Fibroblast of gingiva (primary cell): ENCODE measurements at places on chromosomes 3 and 15.

DNA sequence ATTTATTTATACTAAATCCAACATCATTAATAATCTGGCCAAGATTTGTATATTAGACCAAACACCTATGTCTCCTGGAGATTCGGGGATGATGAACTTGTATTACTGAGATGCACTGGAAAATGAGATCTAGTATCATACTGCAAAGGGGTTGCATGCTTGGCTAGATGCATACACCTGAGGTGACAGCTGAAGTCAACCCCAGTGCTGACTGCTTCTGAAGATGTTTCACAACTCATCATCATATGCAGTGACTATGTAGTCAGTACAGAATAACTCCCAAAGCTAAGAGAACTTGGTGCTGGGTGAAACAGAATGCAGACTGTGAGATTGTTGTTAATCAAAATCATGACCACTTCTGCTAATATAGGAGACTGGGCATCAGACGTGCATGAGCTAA, 1114.2 kb downstream of the NSUN3 start:
- no peak for DNase-seq

DNA sequence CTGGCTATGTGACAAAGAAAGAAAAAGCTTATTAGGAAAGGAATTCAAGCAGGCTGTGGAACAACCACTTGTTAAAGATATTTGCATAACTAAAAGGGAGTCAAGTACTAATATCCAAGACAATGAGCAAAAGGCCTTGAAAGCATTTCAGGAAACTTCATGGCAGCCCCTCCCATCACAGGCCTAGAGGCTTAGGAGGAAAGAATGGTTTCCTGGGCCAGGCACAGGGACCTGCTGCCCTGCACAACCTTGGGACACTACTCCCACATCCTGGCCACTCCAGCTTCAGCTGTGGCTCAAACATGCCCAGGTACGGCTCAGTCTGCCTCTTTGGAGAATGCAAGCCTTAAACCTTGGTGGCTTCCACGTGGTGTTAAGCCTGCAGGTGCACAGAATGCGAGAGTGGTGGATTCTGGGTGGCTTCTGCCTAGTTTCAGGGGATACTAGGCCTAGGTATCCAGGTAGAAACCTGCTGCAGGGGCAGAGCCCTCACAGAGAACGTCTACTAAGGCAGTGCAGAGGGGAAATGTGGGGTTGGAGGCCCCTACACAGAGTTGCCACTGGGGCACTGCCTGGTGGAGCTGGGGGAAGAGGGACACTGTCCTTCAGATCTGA, 121.6 kb downstream of the OPA1 start:
- DNase-seq: no peak

- DNase-seq: no peak
Observed at GRCh38 chr15:29405564-29405963, 135.9 kb upstream of the NSMCE3 start.

DNA sequence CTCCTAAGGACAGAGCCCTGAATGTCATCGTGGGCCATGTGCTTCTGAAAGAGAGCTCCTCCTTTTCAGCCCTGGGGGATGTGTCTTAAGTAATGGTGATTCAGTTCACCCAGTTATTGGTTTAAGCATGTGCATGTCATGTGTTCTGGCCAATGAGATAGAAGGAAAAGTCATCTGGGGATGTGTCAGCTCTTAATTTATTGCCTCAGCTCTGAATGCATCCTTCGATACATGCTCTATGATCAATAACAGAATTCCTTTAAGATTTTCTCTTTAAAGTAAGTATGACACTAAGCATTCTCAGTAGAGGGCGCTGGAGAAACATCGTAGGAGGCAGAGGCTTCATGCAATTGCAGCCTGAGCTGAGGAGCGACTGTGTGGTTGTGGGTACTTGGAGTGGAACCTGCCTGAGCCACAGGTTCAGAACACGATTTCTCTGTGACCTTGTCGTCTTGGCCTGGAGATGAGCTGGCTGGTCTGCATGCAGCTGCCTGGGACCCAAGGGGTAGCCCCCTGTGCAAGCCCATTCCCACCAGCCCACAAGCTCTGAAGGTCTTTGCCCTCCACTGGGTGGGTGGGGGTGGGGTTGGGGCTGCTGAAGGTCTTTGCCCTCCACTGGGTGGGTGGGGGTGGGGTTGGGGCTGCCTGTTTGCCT, 69.5 kb downstream of the C3orf38 start:
- peak; percentile 55 for DNase-seq

GRCh38 chr3:70359711-70360110, 47.3 kb upstream of the MDFIC2 start:
- no peak for DNase-seq

DNA sequence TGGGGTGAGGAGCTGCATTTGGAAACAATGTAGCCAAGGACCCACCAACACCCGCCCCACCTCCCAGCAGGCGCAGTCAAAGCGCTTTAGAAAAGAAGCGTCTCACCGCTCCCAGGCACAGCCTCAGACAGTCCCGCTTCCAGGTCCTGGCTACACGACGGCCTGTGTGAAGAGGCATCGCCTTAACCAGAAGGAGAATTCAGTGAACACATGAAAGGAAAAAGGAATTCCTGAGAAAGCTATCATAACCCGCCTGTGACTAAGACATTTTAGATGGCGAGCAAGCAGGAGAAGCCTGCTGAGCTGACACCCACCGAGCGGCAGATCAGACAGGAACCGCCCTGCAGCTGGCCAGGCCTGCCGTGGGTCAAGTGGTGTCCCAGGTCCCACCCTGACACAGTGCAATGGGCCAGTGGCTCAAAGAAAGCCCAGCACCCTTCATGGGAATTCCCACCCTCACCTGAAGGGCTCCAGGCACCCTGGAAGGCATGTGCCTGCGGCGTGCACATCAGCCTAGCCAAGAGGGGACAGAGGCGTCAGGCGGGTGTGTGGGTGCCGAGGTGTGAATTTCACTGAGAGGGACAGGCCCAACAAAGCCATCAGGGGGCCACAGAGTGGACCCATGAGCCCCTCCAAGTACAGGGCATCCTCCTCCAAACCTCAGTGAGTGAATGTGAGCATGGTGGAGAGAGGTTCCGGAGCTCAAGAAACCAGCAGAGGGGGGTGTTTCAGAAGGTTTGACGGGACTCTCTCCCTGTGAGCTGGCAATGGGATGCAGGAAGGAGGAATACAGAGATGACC, 144.8 kb downstream of the NSMCE3 start:
- no peak for DNase-seq

DNA sequence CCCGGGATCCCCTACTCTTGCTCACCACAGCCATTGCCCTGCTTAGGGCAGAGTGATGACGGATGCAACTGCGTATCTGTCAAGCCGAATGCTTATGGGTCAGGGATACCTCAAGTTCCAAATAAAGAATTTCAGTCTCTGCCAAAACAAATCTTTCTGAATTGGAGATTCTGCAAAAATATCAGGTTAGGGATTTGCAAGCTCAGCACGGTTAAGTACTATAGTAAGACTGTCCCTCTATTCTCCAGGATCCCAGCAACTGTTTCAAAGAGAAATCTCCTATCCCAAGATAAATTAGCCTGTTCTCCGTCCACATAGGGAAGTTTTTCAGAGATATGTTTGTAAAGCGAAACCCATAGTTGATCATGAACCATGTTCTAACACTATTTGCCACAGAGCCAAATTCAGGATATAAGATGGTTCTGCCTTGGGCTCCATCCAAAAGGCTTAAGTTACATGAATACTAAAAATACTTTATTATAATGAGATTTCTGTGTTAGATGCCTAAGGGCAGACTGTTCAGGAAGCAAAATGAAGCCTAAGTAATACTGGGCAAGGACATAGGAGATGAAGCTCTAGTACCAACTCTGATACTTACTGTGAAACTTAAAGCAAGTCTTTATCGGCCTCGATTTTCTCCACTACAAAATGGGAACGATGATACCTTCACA, 100.1 kb upstream of the LPP start:
- peak; percentile 69 for DNase-seq

DNA sequence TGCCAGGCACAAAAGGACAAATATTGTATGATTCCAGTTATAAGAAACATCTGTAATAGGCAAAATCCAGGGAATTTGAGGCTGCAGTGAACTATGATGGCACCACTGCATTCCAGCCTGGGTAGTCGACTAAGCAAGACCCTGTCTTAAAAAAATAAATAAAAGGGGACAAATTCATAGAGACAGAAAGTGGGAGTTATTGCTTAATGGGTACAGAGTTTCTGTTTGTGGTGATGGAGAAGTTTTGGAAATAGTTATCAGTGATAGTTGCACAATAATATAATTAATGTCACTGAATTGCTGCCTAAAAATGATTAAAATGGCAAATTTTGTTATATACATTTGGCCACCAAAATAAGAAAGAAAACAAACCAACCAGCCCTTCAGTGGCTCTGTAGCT, 27.6 kb upstream of the CNBP start:
- peak; percentile 85 for DNase-seq

GRCh38 chr3:78734048-78734637, 1033.7 kb downstream of the ROBO1 start:
- peak; percentile 84 for DNase-seq

DNA sequence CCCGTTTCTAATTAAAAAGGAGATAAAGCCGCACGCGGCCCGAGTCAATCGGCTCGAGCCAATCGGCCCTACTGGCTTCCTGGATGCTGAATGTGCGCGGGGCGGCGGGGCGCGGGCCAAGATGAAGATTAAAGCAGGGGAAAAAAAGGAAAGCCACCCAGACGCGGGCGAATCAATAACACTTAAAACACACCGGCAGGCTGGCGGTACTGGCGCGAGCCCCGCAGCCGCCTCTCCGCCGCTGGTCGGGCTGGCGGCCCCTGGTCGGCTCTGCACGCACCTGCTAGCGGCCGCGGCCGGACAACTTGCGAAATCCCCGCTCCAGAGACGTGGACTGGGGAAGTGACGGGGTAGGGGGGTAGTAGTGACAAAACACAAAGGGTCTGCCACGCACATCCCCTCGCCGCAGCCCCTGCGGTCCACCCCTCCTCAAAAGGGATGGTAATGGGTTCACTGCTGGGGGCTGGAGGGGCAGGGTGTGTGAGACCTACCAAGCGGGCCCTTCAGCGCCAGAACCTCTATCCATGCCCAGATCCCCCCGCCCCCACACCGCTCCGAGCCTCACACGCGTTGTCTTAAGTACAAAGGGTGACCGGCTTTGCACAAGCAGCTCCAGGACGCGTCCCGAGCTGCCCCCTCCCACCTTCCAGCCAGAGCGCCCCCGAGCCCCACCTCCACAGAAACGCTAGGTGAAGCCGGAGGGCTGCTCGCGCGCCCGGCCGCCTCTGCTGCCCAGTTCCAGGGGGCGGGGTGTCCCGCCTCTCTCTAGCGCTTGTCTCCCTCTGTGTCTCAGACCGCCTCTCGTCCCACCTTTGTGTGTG, 1.4 kb downstream of the WNT7A start:
- no peak for DNase-seq

DNA sequence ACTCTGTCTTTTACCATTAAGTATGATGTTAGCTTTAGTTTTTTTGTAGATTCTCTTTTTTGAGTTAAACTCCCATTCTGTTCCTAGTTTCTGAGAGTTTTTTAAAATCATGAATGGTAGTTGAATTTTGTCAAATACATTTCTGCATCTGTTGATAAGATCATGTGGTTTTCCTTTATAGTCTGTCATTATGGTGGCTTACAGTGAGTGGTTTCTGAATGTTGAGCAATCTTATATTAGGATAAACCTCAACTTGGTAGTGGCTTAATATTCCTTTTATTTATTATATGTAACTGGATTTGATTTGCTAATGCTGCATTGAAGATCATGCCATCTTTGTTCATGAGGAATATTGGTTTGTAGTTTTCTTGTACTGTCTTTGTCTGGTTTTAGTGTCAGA, 34.8 kb downstream of the NEO1 start:
- DNase-seq: no peak

DNA sequence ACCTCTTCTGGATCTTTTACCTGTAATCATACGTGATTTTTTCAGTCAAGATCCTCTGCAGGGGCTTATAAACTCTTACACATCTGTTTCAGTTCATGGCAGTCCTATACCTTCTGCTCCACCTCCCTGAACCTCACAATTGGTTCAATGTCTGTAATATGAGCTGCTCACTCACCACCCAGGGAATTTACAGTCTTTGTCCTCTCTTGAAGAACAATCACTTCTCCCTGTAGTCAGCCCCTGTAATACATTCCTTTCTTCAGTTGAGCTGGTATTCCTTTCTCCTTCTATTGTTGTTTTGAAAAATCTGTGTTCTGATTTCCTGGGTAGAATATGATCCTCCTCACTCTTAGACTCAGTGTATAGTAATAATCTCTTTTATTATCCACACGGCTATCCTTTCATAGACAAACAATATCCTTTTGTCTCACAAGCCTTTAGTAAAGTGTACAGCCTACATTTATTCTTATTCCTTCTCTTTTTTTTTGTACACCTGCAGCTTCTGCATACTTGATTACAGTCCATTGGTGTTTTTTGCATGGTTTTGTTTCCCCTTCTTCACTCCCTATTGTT, 101.8 kb downstream of the NECTIN3 start:
- no peak for DNase-seq
